ENCODE measurements at places on chromosomes 6 and 20.

DNA sequence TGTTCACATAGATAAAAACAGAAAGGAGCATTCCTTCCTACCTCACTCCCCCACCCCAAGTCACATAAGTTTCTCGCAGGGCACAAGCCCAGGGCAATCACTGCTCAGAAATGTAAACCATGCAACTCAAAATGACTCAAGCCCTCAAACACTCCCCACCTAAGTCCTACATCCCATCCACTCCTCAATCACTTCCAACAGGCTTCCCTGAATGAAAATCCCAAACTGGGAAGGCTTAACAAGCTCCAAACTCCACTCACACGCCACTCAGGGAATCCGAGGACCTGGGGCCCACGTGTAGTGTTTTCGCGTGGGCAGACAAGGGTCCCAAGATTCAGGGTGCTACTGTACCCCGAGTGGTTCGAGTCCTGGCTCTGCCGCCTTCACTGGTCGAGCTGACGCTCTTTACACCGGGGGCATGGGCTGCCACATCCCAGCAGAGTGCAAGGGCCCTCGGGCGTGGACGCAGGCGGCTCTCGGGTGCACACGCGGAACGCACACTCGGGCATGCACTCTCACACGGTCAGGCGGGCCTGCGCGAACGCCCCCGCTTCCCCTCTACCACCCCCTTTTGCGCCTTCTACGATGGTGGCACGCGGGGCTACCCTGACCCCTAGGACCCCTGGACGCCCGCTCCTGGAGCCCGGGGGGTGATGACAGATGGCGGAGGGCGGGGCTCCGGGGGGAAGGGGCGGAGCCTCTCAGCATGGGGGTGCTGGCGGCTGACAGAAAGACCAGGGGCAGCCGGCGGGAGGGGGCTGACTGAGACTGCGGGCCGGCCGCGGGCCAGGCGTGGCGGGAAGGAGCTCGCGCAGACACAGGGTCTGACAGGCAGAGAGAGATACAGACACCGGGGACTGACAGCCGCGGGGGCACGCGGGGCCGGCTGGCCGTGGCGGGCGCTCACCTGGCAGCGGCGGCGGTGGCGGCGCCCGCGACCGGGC, 657 bp downstream of the ZHX3 start:
- DNase-seq, result peak; percentile 60

DNA sequence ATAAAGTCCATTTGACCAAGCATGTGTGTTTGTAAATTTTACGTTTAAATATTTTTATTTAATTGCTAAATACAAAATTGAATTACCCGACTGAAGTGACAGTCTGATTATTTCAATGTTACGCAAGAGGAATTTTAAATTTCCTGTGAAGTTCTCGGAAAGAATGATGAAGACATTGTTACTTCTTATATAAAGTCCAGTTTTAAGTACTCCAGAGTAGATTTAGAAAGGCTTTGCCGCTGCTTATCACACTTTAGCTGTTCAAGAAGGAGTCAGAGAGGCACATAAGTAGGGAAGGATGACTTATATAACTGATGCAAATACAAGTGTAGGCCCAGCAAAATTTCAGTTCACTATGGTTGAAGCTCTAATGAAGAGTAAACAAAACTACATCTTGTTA, 265.1 kb upstream of the CITED2 start:
- DNase-seq, result no peak

DNA sequence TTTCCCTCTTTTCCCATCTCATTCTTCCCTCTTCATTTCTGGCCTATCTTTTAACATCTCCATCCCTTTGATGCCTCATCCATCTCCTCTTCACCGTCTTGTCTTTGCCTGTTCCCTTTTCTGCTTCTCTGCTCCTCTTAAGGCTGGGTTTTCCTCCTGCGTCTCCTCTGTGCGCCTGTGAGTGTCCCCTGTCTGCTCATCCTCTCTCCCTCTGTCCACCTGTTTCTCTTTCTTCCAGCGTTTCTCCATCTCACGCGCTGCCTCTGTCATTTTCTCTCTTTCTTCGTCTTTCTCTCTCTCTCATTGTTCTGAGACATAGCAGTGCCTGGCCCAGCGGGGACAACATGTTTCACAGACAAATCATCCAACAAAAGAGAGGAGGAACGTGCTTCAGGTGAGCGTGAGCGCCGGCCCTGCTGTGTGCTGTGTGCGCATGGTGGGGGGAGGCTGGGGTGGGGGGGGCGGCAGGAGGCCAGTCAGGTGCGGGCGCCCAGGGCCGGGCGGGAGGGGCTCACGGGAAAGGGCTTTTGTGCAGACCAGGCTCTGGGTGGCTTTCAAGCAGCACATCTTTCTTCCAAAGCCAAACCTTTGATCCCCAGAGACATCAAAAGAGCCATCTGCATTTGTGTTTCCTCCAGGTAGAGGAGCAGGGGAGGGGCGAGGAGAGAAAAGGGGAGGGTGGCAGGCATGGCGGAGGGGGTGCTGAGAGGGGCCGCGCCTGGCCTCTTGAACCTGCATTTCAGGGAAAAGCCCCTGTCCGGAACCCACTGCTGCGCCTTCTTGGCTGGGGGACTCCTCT, 121.3 kb downstream of the VEGFA start:
- no peak for DNase-seq

- peak; percentile 65 for DNase-seq
Observed at GRCh38 chr6:42166444-42167141, 6.6 kb upstream of the GUCA1A start.

DNA sequence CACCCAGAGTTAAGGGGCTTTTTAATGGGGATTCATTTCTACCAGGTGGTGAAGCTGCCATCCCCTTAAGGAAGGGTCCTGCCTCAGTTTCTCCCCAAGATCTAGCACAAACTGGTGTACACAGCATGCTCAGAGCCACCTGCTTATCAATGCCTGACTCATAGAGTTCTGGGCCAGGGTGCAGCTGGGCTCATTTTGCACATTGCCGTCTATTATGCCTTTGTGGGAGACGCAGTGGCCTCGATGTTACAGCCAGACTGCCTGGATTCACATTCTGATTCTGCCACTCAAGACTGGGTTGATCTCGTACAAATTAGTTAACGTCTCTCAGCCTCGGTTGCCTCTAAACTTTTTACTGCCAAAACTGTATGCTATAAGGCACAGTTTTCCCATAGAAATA, 365.7 kb downstream of the ZFAND3 start:
- no peak for DNase-seq
